Stimulated activated CD4-positive, alpha-beta T cell treated with anti-CD3 and anti-CD28 coated beads, Interleukin-12 subunit alpha, Interleukin-12 subunit beta, amount 100 ng/mL, for 48 hours (primary cell): ENCODE measurements at places on chromosomes 5 and 9.

GRCh38 chr5:158739951-158740757 lies 359.6 kb downstream of the EBF1 start:
- DNase-seq, result no peak

- DNase-seq, result no peak
Measured at GRCh38 chr5:1549475-1550030, 25.8 kb upstream of the LPCAT1 start.

- DNase-seq, result peak; percentile 52
Measured at GRCh38 chr5:76404223-76405211, 1.4 kb downstream of the IQGAP2 start.

DNA sequence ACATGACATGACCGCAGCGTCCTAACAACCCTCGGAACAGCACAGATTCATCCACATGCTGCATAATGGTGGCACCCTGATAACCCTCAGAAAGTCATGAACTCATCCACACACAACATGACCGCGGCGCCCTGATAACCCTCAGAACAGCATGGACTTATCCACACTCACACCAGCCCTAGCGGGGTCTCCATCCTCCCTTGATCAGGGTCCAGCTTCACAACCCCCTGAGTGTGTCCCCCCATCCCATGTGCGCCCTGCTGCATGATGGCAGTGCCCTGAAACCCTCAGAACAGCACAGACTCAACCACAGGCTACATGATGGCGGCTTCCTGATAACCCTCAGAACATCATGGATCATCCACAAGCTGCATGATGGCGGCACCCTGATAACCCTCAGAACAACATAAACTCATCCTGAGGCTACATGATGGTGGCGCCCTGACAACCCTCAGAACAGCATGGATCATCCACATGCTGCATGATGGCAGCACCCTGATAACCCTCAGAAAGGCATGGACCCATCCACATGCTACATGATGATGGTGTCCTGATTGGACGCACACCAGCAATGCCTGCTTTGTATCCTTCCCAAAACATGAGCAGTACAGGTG lies 28.3 kb downstream of the SLC6A3 start:
- no peak for DNase-seq

- DNase-seq, result no peak
Measured at GRCh38 chr9:18190671-18191374, 283.1 kb upstream of the ADAMTSL1 start.

GRCh38 chr5:143471666-143472464 lies 68.4 kb upstream of the NR3C1 start:
- DNase-seq, result no peak

- peak; percentile 26 for DNase-seq
Measured at GRCh38 chr9:100098046-100098886, 534 bp downstream of the ERP44 start.

- no peak for DNase-seq
Measured at GRCh38 chr5:59361454-59361853, 532.1 kb downstream of the PDE4D start.

- peak; percentile 1 for DNase-seq
Measured at GRCh38 chr5:57442080-57442839, 40.4 kb downstream of the ACTBL2 start.

DNA sequence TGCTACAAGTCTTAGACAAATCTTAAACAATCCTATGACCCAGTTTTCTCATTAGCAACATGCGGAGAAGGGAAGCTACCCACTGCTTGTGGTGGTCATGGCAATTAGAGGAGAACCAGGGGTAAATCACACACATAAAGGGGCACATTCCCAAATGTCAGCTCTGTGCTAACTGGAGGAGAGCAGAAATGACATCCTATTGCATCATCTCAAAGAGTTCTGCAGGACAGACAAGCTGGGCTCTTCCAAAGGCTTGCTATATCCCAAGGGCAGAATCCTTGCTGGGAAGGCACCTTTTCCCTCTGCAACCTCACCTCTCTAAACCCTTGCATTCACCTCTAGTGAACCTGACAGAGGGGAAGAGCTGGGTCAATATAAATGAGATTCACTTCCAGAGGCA lies 17.0 kb upstream of the WWC1 start:
- no peak for DNase-seq

DNA sequence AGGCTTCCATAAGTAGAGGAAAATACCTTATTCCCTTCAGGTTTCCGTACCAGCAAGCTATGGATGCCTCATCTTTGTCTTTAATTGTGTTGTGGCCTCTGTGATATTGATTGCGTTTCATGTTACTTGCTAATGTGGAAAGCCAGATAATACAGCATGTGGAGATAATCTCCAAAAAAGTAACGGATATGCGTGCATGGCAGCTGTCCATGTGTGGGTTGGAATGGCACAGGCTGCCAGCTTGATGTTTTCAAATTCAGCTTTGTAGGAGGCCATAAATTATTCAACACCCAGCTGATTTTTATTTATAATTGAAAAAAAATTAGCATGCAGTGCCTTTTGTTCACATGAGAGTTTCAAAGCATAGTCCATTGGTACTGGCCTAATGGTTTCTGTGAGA lies 144.9 kb downstream of the GIN1 start:
- DNase-seq, result no peak

DNA sequence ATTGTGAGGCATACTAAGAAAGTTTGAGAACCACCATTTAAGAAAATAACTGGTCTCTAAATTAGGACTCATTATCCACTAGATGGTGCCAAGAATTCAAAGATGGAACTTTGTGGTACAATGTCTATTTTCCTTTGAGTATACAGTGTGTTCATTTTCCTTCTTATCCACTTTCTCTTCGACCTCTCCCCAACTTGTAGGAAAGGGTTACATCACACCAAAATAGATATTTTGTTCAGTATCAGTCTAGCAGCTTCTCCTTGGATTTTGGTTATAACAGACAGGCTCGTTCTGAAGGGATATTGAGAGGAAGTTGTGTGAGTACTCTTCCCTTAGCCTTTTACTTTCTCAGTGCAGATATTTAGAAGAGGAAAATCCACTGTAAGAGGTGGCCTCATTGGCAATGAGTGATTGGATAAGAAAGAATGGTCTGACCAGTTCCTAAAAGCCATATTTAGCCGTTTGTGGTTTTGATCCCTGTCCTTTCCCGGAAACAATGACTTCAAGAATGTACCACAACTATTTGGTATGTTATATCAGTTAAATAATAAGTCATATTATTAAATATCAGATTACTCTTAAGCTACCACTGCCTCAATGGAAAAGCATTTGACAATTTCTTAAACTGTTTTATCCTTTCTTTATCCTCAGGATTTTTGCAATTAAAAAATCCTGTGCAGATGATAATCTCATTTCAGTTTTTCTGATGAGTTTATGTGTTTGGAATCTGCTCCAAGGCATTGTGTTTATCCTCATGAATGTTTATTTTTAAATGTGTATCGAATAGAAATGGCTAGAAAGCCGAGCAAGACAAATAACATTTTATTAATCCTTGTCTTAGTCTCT lies 69.0 kb upstream of the GRAMD2B start:
- DNase-seq, result no peak

DNA sequence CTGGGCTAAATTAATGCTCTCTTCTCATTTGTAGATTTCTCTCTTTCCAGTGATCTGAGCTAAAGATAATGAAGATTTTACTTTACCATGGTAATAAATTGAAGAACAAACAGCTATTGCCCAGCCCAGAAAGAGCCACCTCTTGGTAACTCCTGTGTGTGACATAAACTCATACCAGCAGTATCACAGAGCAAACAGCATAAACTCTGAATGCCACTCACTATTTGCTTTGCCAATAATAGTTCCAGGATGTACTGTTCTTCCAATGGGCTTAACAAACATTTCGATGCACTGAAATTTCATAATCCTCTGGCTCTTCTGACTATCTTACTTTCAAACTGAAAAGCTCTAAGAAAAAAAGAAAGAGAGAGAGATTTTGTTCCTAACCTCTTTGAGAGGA lies 69.8 kb upstream of the RASEF start:
- no peak for DNase-seq

GRCh38 chr9:112007575-112008240 lies 111.1 kb downstream of the UGCG start:
- DNase-seq, result no peak

GRCh38 chr9:138105123-138105415 lies 227.5 kb downstream of the CACNA1B start:
- DNase-seq, result no peak

GRCh38 chr5:145068721-145069120 lies 766.4 kb downstream of the PRELID2 start:
- no peak for DNase-seq

GRCh38 chr9:78150312-78150982 lies 85.4 kb upstream of the CEP78 start:
- DNase-seq, result no peak

GRCh38 chr9:137294091-137294680 lies 7.9 kb downstream of the NRARP start:
- no peak for DNase-seq

GRCh38 chr5:73280821-73281746 lies 108.1 kb downstream of the TMEM174 start:
- DNase-seq, result no peak

DNA sequence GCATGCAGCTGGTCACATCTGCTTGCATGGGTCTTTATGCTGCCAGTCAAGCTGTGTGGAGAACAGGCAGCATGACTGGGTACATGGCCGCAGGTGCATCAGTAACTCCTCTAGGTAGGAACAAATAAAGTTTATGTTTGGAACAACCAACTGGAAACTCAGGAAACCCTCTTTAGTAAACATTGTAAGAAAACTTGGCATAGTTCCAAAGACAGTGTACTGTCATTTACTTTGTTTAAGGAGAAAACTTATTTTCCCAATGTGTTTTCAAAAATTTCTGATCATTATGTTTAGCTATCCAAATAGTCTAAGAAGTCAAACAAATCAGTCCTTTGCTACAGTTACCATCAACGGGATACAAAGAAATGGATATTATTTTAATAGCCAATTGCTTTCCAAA lies 386.0 kb downstream of the CHSY3 start:
- DNase-seq, result no peak

DNA sequence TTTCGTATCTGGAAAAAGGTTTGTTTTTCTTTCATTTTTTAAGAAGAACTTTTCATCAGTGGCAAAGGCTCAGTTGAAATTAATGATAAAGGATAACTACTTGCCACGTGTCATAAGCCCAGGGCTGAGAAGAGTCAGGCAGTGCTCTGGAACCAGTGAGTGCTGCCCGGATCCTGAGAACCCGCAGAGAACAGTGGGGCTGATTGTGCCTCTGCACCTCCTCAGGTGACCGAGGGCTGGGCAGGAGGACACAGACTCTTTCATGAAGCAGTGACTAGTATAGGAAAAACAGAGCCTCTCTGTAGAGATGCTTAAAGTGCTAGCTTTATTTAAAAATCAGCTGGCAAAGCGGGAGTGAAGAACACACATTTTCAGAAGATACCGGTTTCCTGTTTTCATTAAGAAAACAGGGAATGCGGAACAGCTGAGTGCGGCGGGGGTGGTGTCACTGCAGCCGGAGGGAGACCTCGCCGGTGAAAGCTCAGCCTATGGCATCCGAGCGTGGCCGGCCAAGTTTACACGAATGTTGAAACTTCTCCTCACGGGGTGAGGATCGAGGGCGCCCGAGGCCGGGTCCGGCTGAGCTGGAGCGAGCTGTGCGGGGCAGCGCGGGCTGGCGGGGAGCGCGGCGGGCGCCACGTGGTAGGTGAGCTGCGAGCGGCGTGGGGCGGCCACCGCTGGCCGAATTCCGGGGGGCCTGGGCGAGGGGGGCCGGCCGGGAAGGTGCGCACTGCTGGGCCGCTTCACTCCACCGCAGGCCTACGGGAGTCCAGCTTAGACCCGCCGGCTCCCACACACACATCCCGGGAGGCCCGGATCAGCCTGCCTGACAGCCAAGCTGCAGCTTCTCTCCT lies 134.7 kb upstream of the DMRT1 start:
- peak; percentile 25 for DNase-seq

GRCh38 chr5:149496166-149496565 lies 55.1 kb downstream of the CSNK1A1 start:
- no peak for DNase-seq

GRCh38 chr9:136485049-136486045 lies 2.5 kb upstream of the SEC16A start:
- peak; percentile 69 for DNase-seq

GRCh38 chr5:79436224-79436623 lies 77.7 kb downstream of the HOMER1 start:
- DNase-seq, result no peak

GRCh38 chr5:139431706-139432105 lies 7.6 kb downstream of the DNAJC18 start:
- no peak for DNase-seq

- DNase-seq, result no peak
Measured at GRCh38 chr5:65855766-65856315, 70.5 kb upstream of the ERBIN start.

DNA sequence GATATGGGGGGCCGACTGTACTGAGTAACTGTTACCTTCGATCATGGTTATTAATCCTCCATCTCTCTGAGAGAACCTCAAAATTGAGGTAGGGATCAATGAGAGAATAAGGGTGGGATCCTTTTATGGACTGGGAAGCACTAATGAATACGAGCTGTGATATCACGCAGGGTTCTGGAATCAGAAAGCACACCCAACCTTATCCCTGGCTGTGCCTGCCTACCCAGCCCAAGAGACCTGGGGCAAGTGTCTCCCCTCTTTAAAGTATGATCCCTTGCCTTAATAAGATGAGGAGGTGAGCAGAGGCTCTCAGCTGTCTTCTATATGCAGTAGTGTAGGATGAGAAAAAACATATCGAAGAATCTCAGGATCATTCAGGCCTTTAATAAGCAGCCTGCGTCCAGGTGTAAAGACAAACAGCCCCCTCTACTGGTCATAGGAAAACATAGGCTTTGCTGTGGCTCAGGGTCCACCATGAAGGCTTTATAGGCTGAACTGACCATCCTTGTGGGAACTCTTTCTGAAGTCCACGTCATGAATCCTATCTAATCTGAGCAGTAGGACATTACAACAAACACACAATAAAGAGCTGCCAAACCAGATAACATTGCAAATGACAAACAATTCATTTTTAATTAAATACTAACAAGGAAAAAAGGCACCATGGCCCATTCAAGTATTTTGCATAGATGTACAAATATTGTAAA lies 16.8 kb downstream of the NIPAL4 start:
- no peak for DNase-seq

GRCh38 chr9:70578720-70579119 lies 164.3 kb upstream of the KLF9 start:
- DNase-seq, result no peak

DNA sequence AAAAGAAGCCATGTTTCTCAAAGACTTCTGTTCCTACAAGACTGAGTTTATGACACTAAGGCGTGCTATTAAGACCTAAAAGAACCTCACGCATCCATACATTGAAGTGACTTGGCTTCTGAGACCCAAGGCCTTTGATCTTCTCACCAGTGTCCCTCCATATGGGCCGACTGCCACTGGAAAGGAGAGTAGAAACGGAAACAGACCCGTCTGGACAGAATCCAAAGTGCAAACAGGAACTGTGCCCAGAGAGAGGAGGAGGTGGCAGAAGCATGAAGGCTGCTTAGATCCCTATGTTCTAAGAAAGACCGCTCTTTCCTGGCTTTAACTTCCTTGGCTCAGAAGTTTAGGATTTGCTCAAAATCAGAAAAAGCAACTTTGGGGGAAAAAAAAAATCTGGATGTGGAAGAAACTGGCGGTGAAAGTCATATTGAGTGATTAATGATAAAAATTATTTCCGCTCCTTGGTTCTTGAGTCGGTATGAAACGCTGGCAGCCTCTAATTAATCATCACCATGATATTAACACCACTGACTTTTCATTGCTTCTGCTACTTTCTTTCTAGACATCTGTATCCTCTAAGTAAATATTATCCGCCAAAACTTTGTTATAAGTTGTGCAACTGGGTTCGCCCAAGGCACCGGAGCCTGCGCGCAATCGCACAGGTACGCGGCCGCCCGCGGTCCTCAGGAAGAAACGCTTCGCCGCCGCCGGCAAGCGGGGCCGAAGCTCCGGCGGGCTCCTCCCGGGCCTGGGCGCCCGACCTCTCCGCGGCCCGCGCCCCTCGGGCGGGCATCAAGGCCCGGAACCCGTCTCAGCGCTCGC lies 726 bp downstream of the DAP start:
- DNase-seq, result no peak
